ENCODE measurements at places on chromosomes 7 and 10.

- DNase-seq = peak; percentile 19
Observed at GRCh38 chr10:30747633-30748032, 118.1 kb upstream of the LYZL2 start.

DNA sequence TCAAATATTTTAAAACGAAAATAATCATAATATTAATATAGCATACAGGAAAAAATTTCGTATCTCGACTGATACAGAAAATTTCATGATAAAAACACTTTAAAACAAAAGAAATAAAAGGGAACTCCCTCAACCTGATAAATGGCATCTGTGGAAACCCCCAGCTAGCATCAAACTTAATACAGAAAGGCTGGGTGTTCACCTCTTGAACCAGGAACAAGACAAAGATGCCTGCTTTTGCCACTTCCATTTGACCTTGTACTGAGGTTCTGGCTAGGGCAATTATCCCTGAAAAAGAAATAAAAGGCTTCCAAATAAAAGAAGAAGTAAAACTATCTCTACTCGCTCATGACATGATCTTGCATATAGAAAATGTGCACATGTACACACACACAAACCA, 2.5 kb upstream of the ALOX5 start:
- no peak for DNase-seq

GRCh38 chr7:29748286-29749099, 57.8 kb upstream of the WIPF3 start:
- peak; percentile 59 for DNase-seq

DNA sequence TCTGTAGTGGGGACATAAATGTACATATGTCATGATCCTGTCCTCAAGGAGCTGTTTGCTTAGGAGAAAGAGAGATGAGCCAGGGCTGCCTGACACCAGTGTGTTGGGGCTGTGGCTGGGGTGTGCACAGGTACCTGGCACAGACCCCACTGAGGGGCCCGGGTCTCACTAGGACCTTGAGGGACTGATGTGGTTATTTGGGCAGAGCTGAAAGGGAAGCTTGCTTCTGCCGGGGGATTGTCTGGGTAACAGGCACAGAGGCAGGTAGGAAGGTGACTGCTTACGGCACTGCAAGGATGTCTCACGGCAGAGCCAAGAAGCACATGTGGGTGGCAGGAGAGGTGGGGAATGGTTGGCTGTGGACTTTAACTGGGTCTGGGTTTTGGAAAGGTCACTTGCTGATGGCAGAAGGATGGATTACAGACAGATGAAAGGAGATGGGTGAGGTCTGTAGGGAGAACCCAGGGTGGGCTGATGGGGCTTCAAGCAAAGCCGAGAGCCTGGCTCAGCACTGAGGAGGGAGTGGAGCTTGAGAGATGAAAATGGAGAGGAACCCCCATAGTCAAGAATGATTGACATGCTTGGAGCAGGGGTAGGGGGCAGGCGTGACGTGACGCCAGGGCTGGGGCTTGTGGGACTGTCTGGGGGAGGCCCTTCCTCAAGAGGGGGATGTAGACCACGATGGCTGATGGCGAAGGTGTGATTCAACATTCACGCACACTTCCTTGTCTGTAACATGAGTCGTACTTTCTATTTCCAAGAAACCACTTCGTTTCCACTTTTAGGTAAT, 207.7 kb upstream of the SHH start:
- no peak for DNase-seq

DNA sequence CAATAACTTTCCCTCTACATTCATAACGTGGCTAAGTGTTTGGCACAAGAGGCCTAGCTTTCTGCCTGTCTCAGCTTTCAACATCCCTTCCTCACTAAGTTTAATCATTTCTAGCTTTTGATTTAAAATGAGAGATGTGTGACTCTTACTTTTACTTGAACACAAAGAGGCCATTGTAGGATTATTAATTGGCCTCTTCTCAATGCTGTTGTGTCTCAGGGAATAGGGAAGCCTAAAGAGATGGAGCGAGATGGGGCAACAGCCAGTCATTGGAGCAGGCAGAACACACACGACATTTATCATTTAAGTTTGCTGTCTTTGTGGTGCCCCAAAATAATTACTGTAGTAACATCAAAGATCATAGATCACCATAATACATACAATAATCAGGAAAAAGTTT, 167.1 kb upstream of the TRIM24 start:
- no peak for DNase-seq

- DNase-seq = no peak
Observed at GRCh38 chr10:119378737-119379067, 163.8 kb downstream of the RGS10 start.

- DNase-seq = no peak
Observed at GRCh38 chr7:122989577-122989976, 5.9 kb downstream of the TAS2R16 start.

GRCh38 chr7:6168477-6168868, 104.0 kb downstream of the CYTH3 start:
- DNase-seq = no peak

GRCh38 chr10:3057946-3058345, 9.4 kb upstream of the PFKP start:
- DNase-seq = no peak

GRCh38 chr10:128697437-128697836, 571.2 kb upstream of the MKI67 start:
- no peak for DNase-seq

- DNase-seq = no peak
Observed at GRCh38 chr7:80044796-80045195, 89.8 kb upstream of the GNAI1 start.

GRCh38 chr7:33044401-33044718, 18.2 kb downstream of the NT5C3A start:
- no peak for DNase-seq

GRCh38 chr10:32409741-32410140, 36.2 kb upstream of the CCDC7 start:
- DNase-seq = no peak

DNA sequence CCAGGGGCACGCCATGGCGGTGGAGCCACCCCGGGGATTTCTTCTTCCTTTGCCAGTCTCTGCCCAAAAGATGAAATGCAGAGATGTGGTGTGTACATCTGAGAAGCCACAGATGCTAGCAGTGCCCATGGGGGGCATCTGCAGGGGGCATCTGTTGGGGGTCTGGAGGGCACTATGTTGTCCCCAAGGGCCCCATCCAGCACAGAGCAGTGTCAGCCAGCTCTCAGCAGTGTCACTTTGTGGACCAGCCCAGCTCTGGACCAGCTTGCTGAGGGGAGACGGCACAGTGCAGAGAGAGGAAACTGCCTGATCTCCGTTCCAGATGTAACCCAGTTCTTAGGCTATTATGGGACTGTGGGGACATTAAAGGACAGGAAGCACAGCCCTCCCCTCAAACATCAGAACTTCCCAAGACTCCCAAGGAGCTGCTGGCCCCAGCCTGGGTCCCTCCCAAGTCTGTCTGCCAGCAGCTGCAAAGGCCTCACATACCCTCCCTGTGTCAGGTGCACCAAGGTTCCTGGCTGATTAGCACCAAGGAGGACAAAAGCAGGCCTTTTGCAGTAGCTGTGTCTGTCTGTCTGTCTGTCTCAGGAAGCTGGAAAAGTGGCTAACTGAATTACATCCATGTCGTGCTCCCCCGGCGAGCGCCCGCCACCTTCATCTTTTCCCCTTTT, 536.5 kb downstream of the PTPRN2 start:
- DNase-seq = no peak

- DNase-seq = no peak
Observed at GRCh38 chr10:102764470-102765161, 20.9 kb downstream of the WBP1L start.

- DNase-seq = no peak
Observed at GRCh38 chr10:27865221-27865635, 119.6 kb upstream of the MKX start.

GRCh38 chr7:151696721-151697514, 177.2 kb upstream of the RHEB start:
- DNase-seq = no peak

- no peak for DNase-seq
Observed at GRCh38 chr10:102832987-102833386, 4.2 kb downstream of the CYP17A1 start.

GRCh38 chr10:74674927-74675326, 151.5 kb upstream of the KAT6B start:
- no peak for DNase-seq

DNA sequence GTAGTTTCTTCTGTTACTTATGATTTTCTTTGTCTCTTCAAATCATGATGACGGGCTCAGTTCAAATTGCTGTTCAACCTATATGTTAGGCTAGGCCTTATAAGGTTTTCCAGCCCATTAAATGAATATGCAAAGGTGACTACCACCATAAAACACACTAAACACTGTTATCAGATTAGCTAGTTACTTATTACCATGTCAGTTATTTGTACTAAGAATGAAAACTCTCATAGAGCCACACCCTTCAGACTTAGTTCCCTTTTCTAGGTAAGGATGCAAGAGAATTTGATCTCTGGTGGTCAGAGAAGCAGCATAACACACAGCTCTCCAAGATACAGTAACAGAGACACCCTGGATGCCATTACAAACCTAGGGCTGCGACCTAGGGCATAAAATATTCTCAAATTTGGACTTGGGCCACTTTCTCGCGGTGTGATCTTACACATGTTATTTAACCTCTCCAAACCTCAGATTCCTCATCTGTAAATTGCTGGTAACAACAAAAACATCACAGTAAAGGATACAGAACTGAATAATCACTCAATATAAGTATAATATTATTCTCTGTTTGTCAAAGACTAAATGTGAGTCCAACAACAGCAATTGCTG, 35.6 kb downstream of the ANKMY2 start:
- DNase-seq = peak; percentile 24

GRCh38 chr7:113118074-113118959, at the start of gene SMIM30:
Gene SMIM30, minus strand, starts transcription at chr7:113118554. Its CDS starts 976 bp downstream, at chr7:113117578.
- peak; percentile 97 for DNase-seq

DNA sequence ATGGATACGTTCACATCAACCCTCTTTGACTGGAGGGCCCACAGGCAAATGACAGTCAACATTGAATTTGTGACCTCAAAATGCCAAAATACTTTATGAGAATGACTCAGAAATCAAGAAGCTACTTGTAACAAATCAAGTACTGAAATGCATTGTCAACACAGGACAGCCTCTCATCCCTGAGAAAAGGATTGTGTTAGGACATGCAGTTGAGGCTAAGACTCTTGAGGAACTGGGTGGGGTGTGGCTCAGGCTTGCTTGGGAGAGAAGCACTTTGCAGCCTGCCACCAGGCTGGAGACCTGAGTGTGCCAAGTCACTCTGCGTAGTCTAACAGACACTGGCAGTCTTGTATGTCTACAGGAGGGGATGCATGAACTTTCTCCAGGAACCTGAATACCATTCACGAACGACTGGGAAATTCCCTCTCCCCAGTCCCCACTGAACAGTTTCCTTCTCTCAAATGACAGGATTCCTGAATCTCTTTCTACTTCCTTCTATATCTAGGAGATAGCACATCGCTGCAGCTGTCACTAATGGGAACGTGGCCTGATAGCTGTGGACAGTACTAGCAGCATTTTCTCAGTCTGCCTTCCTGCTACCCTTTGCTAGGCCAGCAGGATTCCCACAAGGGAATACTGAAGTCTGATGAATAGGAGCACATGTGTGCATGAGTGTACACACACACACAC, 3.3 kb upstream of the SMO start:
- no peak for DNase-seq

- DNase-seq = no peak
Observed at GRCh38 chr7:134727711-134728110, 51.7 kb upstream of the CALD1 start.

- DNase-seq = no peak
Observed at GRCh38 chr10:129447486-129447885, 19.6 kb upstream of the MGMT start.

DNA sequence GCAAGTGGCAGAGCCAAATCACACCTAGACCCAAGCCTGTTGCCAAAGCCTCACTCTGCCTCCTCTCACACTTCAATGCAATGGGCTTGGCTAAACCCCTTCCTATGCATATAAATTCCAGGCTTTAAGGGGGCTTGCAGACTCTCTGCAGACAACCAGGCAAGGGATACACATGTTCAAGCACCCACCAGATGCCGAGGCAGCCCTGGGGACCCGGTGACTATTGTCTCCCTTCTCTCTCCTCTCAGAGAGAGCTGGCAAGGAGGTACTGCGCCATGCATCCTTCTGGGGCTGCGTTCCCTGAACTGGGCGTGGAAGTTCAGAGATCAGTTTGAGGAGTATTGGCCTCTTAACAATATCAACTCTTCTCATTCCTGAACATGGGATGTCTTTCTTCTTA, 131.2 kb downstream of the ARHGAP22 start:
- DNase-seq = no peak

DNA sequence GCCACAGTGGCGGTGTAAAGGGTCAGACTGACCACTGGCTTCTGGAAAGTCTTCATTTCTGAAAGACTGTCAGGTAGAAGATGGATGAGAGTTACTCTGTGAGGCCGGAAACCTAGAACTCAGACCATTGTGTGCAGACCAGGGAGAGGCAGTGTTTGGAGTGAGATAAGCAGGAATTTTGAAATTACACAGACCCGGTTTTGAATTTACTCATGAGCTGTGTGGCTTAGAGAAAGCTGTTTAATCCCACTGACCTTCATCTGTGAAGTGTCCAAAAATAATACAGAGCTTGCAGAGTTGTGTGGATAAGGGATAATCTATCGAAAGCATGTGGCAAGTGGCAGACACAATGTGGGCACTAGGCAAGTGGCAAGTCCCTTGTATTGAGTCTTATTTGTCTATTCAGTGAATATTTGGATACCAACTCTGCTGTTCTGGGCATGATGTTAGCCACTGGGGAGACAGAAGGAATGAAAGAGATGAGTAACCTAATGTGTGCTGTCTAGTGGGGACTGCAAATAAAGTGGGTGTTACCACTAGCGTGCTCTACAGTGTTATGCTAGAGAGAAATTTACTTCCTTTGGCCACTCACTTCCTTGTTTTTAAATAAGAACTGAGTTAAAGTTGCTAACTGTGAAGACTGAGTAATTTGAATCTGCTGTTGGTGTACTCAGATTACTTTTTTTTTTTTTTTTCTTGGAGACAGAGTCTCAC, 69.4 kb downstream of the KIAA1217 start:
- DNase-seq = no peak

DNA sequence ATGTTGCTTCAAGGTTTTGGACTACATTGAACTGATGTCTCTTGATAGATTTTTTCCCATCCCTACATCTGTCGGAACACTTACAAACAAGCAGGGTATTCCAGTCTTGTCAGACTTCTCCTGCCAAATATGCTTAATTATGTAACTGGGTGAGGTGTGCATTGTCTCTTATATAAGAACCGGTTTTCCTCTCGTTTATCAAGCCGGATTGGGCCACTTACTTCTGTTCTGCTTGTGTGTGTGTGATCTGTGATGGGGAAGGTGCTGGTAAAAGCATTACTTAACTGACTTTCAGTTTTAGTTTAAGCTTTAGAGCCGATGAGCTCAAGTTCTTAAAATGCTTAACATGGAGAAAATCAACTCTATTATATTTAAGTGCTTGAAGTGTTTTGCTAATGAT, 57.9 kb downstream of the OTUD1 start:
- no peak for DNase-seq

GRCh38 chr7:140358412-140359051, 39.8 kb downstream of the SLC37A3 start:
- peak; percentile 39 for DNase-seq

GRCh38 chr7:1569016-1569415, 816 bp downstream of the PSMG3 start:
- peak; percentile 64 for DNase-seq

- DNase-seq = no peak
Observed at GRCh38 chr10:14163377-14164086, 167.2 kb downstream of the FRMD4A start.

GRCh38 chr7:99631295-99632109, 14.8 kb downstream of the ZSCAN25 start:
- peak; percentile 53 for DNase-seq

- DNase-seq = no peak
Observed at GRCh38 chr10:16187161-16187560, 249.6 kb upstream of the PTER start.
